ENCODE measurements at places on chromosomes 5 and 9. TPM values are rescaled to one million over a fixed set of nuclear protein-coding genes. Genes with fewer than 3 reads are reported as not detected.

DNA sequence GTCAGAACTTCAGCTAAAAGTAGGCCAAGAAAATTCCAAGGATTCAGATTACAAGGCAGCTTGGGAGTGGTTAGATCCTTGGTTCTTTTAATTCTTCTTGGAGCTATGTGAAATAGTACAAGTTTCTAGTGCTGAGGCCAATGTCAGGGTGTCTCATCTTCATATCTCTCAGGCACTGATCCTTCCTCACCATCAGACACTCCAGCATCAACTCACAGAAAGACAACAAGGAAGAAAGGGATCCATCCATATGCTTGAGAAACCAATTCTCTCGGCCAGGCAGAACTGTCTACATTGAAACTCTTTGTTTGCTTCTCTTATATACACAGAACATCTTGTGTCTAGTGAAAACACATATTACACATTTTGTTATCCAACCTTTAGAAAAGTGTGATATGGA lies 362.1 kb upstream of the CCNH start:
- no peak for DNase-seq

DNA sequence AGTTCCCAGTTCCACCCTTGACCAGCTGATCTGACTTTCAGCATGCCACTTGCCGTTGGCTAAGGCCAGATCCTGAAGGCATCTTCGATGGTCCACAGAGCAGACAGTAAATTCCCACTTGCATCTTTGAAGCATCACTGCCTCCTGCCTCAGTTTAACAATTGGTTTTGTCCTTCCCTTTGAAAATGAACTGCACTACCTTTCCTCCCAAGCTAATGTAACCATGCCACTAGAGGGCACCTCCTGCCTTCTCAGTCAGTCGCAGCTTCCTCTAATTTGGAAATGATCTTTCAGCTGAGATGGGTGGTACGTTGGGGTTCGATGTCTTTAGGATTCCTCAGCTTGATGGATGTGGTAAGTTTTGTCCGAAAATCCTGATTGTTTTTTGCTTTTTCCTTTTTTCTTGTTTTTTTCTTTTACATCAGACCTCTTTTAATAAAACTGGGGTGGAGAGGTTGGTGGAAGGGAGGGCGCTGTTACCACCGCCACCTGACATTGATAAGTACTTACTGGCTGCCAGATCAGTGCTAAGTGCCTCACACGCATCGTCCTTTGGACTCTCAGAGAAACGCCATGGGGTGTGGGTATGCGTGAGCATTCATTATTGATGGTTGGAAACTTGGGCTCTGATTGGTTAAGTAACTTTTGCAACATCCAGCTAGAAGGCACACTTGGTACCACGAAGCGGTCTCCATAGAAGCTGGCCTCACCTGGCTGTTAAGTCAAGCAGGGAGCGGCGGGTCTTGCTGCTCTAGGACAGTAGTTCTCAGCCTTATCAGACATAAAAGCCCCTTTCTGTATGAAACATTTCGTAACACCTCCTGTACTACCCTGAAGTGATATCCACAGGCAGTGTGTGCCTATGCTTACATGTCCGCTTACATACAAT lies 16.9 kb downstream of the PTTG1 start:
- peak; percentile 63 for DNase-seq

- no peak for DNase-seq
Measured at GRCh38 chr5:9115093-9115492, 430.8 kb downstream of the SEMA5A start.

DNA sequence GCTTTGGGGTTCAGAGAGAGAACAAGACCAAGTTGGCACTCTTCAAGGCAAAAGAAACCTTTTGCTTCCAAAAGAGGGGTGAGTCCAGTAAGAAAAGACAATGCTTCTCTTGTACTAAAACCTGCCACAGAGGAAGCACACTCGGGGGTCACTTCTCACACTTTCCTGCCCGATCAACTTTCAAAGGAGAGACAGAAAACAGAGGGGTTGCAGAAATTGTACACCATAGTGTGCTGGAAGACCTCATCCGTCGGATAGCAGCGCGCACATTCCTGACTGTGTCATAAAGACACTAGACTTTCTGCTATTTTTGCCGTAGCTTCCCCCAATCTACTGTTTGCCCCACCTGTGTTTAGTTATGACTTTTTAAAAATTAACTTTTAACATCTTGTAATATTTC lies 66.9 kb downstream of the OR2K2 start:
- DNase-seq = no peak

GRCh38 chr5:103646698-103647614 lies 84.4 kb upstream of the NUDT12 start:
- no peak for DNase-seq

DNA sequence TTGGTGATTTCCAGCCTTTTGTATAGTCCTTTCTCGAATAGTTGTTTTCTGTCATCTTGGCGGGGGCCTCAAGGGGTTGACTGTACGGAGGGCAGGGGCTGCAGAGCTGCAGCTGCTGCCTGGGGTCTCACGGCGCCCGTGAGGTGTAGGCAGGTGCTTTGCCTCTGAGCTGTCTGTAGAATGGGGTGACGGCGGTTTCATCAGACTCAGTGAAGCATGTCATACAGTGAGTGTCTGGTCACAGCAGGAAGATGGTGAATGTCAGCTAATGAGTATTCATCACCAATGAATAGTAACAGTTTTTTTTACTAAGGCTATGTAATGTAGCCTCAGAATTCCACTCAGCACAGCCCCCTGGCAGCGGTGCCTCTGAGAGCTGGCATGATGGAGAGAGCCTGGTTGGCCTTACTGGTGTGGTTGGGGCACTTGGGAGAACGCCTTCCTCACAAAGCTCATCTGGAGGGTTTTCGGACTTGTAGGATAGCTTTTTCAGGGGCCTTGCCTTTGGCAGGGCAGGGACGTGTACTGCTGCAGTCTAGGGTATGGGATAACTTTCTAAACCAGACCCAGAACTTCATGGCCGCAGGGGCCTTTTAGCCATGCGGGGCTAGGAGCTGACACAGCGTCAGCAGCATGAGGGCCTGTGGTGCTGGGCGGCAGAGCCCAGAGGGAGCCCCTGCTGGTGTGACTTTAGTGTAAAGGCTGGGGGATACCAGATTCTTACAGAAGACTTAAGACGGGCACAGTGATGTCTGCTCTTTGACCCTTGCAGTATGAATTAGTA lies 15.0 kb downstream of the TENT4A start:
- DNase-seq = peak; percentile 57

The ROR2 gene
- polyA plus RNA-seq = 0.34 TPM

- no peak for DNase-seq
Measured at GRCh38 chr9:77820293-77820954, 172.3 kb upstream of the GNA14 start.

- no peak for DNase-seq
Measured at GRCh38 chr9:16708656-16709435, 161.6 kb downstream of the BNC2 start.

GRCh38 chr5:27652505-27652904 lies 614.1 kb upstream of the CDH9 start:
- DNase-seq = no peak

DNA sequence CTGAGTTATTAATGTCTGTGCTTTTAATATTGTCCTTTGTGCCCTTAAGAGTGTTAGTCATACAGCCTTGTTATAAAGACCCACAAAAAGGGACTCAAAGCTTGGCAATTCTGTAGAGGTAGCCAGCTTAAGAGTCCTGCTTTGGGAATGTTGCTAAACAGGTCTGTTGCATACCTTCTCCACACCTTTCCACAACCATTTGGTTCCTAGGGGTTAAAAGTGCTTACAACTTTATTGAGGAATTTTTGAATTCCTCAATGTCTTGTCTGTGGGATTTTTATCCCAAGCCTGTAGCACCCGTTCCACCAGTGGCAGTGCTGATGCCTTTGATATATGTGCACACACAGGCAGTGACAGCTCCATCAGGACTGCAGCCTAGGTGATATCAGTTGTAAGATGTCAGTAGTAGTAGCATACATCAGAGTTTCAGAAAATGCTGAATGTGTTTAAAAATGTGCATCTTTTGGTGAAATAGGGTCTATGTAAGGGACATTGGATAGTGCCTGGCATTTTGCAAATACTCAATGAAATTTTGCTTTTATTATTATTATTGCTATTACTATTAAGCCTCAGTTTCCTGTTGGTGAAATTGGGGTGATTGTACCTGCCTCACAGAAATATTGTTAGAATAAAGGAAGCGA lies 68.5 kb downstream of the WWC1 start:
- no peak for DNase-seq

The KLF4 gene
- polyA plus RNA-seq = 5.3 TPM

The SPINK6 gene
- polyA plus RNA-seq = not detected

The NELFB gene
- polyA plus RNA-seq = 52.6 TPM

DNA sequence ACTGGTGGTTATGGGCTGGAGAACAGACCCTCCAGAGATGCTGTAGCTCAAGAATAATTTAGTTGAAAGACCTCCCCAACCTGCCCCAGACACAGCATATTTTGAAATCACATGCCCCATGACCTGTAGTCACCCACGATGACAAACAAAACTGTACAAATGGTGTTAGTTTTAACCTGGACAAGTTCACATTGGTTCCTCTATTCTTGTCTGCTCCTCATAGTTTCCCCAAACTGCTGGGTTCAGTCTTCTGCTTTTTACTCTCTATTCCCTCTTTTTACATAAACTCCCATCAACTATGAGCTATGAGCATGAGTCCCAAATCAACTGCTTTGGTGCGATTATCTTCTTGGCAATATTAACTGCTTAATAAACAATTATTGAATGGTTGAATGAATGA lies 365.3 kb upstream of the CLINT1 start:
- no peak for DNase-seq

DNA sequence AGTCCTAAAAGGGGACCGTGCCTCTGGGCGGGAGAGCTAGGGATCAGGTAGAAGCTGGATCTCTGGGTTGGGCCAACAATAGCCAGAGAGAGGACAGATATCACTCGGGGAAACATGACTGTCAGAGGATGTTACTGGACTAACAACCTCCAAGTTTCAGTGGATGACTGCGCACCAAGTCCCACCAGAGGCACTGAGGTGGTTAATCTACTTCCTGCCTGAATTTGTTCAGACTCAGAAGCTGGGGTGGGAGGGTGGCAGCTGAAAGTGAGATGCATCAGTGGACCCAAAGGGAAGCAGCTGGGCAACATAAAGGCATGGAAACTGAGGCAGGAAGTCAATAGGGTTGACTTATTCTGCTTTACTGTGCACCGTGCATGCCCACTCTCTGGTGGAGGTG lies 130.1 kb upstream of the SLC44A1 start:
- no peak for DNase-seq

DNA sequence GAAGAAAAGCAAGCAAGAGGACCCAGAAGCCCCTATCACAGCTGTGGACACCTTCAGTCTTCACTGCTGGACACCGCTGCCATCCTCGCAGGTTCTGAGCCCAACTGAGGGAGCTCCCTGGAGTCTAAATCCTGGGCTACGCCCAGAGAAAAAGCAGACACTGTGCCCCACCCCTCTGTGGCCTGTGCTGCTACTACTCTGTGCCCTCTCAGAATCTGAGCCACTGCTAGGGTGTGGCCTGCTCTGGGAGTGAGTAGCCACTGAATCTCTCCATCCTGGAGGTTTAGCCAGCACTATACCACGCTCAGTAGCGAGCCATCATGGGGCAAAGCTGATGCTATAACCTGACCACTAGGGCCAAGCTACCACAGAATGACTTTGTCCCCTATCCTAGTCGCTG lies 338.2 kb downstream of the NPR3 start:
- DNase-seq = no peak

The PROP1 gene
- not detected for polyA plus RNA-seq

The ENHO gene
- polyA plus RNA-seq = 1.5 TPM

DNA sequence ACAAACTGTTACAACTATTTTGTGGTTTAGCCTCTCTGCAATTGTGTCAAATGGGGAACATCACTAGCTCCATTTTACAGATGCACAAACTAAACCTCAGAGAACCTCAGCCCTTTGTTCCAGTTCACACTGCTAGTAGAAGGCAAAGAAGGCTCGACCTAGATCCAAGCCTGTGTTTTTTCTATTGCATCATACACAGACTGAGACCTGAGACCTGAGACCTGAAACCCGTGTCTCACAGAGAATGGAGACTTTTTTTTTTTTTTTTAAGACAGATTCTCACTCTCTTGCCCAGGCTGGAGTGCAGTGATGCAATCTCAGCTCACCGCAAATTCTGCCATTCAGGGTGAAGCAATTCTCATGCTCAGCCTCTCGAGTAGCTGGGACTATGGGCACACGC lies 120.8 kb downstream of the GALNT10 start:
- DNase-seq = no peak

- DNase-seq = no peak
Measured at GRCh38 chr5:59562756-59563389, 330.7 kb downstream of the PDE4D start.

The PCDHB8 gene
- polyA plus RNA-seq = 3.0 TPM

DNA sequence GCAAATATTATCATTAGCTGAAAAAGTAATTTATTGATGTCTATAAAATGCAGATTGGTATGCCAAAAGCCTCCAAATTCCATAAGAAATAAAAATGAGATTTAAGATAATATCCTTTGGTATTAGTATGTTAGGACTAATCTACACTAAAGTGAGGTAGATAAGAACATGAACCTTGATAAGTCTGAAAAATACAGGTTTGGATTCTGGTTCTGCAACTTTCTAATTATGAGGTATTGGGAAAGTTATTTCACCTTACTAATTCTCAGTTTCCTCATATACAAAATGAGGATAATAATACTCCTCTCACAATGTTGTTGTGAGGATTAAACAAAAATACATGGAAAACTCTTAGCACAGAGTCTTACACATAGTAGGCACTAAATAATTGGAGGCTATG lies 300.1 kb downstream of the NNT start:
- no peak for DNase-seq

GRCh38 chr5:35087991-35088390 lies 40.2 kb upstream of the AGXT2 start:
- DNase-seq = no peak

GRCh38 chr5:151721812-151722391 lies 35.2 kb upstream of the SPARC start:
- no peak for DNase-seq

The RGS7BP gene
- polyA plus RNA-seq = not detected
